ENCODE measurements at places on chromosomes 16 and 17.

GRCh38 chr17:7834542-7834956, 532 bp downstream of the KDM6B start:
- DNase-seq, result no peak

DNA sequence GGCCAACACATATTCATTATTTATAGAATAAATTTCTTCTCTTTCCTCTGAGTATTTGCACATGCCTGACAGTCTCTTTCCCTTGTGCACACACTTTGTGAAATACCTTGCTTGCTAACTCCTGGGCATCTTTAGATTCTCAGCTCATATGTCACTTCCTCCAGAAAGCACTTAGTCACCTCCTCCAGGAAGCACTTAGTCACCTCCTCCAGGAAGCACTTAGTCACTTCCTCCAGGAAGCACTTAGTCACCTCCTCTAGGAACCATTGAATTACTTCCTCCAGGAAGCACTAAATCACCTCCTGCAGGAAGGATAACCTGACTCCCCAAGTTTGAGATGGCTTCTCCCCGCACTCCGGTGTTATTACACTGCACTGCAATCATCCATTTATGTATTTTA, 462.5 kb upstream of the EEF2KMT start:
- DNase-seq, result peak; percentile 3

- DNase-seq, result no peak
Observed at GRCh38 chr16:52488837-52489289, 58.1 kb downstream of the TOX3 start.

GRCh38 chr17:16254773-16255400, 37.9 kb downstream of the PIGL start:
- DNase-seq, result no peak

GRCh38 chr17:78343543-78344201, 16.2 kb downstream of the SOCS3 start:
- DNase-seq, result no peak

Data from fibroblast of mammary gland (primary cell).